ENCODE measurements at places on chromosomes 4 and X.

GRCh38 chrX:129958814-129959492 is 23.5 kb upstream of the BCORL1 start:
- no peak for DNase-seq

- DNase-seq = no peak
Observed at GRCh38 chrX:123322536-123322935, 138.5 kb downstream of the GRIA3 start.

- DNase-seq = peak; percentile 57
Observed at GRCh38 chr4:101596781-101597552, 193.6 kb upstream of the BANK1 start.

GRCh38 chr4:154389148-154389547 is 102.5 kb downstream of the DCHS2 start:
- no peak for DNase-seq

- DNase-seq = peak; percentile 69
Observed at GRCh38 chrX:78024349-78025059, 55.1 kb upstream of the PGAM4 start.

- no peak for DNase-seq
Observed at GRCh38 chr4:84803720-84804119, 162.8 kb downstream of the WDFY3 start.

Measured in CD4-positive, alpha-beta T cell treated with Interferon alpha-2 for 1 hour (primary cell).